ENCODE measurements at places on chromosomes 5 and 9.

- no peak for DNase-seq
Measured at GRCh38 chr9:126591083-126591482, 22.6 kb upstream of the LMX1B start.

DNA sequence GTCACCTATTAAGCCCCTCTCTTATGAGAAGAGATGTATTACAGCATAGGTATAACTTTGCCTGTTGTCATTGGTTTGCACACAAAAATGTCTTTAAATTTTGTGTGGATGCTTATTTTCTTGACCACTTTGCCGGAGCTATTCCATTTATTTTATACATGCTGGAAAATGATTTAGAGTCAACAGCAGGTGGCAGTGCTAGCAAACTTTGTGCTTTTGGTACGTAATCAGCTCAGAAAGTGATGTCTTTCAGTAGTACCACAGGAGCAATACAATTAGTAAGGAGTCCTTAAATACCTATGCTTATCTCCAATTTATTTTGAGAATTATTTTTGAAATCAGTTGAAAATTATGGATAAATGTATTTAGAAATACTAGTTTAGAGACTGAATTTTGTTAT, 19.8 kb upstream of the NUDT12 start:
- peak; percentile 63 for DNase-seq

- no peak for DNase-seq
Measured at GRCh38 chr9:117691367-117691766, 12.8 kb upstream of the TLR4 start.

GRCh38 chr5:94618029-94618492, 343 bp downstream of the KIAA0825 start:
- peak; percentile 78 for DNase-seq

GRCh38 chr9:8694983-8695588, 895.5 kb upstream of the DMAC1 start:
- no peak for DNase-seq

GRCh38 chr9:95724253-95724991, 151.1 kb upstream of the ERCC6L2 start:
- peak; percentile 6 for DNase-seq

DNA sequence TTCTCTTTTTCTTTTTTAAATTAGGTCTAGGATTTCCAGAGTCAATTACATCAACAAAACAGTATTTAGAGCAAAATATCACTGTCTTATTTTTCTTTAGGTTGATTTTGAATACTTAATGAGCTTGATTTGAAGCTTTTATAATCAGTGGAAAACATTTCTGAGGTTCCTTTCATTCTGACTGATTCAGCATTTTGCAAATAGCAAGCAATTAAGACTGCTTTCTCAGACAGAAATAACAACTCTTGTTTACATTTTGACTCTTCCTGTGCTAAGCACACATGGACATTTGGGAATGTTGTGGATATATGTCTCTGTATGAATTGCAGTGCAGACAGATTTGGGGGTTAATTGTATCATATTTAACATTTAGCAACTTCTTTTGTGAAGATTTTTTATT, 22.2 kb upstream of the MCCC2 start:
- no peak for DNase-seq

- DNase-seq, result no peak
Measured at GRCh38 chr5:142096382-142096781, 12.2 kb upstream of the NDFIP1 start.

DNA sequence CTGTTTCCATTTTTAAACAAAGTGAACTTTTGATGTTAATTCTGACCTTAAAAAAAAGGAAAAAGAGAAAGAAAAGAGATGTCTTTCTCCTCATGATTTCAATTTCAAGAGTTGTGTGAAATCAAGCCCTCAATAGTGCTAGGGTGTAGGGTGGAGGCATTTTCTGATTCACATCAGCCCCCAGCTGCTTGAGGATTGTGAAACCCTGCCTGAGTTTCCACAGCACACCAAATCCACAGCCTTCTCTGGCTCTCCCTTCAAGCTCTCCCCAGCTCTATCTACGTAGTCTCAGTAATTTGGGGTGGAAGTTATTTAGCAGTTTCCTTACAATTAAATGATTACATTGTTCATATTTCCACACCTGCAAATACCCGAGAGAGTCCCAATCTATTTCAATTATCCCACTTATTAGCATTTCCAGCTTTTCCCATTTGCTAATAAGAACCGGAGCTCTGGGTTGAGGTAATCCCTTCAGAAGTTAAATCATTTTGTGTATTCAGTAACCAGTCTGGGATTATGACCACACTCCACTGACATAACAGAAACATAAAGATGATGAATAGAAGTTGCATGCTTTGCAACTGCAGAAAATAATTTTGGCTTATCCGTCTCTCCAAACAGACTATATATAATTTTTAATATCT, 54.9 kb downstream of the MTX3 start:
- no peak for DNase-seq

- DNase-seq, result no peak
Measured at GRCh38 chr9:101028346-101029314, at the start of gene PLPPR1. TSS of gene PLPPR1 (plus strand) at chr9:101028727.

GRCh38 chr9:22395687-22396141, 50.9 kb upstream of the DMRTA1 start:
- DNase-seq, result no peak

DNA sequence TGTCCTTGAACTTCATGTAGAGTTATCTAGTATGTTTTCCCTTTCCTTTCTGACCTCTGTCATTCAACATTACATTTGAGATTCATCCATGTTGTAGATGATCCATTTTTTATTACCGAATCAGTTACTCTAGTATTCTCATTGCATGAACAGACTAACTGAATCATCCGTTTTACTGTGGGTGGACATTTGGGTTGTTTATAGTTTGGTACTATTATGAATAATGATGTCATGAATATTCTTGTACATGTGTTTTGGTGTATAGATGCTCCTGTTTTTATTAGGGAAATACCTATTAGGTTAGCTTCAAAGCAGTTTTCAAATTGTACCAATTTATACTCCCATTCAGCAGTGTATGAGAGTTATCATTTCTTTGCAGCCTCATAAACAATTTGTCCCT, 94.3 kb upstream of the NIPAL4 start:
- no peak for DNase-seq

- DNase-seq, result no peak
Measured at GRCh38 chr9:105293408-105293807, 49.0 kb downstream of the SLC44A1 start.

GRCh38 chr5:82605441-82605973, 327.4 kb upstream of the RPS23 start:
- no peak for DNase-seq

DNA sequence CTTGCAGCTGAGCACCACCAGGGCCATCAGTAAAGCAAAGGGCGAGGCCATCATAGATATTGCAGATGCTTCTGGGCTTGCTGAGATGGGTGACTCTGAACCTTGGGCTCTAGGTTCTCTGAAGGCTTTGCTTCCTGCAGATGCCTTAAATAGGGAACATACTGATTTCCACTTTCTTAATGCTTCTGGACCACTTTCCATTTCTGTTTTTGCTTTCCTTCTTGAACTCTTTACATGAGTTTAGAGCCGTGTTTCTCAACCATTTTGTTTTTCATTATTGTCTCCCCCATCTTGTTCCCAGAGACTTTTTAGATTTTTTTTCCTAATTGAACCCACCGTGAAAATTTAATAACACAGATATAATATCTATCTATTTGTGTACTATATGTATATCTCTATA, at the start of gene IFNA13:
TSS of gene IFNA13 (minus strand) at position 101 of the 400 bp plus-strand sequence. CDS start at position 54, 47 bp downstream.
- DNase-seq, result no peak

- DNase-seq, result no peak
Measured at GRCh38 chr5:135008981-135009735, 24.9 kb downstream of the PITX1 start.

DNA sequence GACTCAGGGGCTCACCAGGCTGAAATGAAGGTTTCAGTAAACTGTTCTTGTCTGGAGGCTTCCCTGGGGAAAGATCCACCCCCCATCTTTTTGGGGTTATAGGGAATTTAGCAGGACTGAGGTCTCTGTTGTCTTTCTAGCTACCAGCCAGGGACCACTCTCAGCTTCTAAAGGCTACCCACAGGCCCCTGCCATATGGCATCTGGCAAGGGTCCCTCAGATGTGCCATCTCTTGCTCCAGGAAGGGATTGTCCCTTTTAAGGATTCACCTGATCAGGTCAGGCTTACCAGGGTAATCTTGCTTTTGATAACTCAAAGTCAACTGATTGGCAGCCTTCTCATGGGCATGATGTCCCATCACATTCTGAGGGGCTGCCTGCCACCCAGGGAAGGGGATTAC, 65.0 kb downstream of the NSUN2 start:
- DNase-seq, result no peak

- no peak for DNase-seq
Measured at GRCh38 chr5:179112469-179113142, 52.4 kb downstream of the ZNF354C start.

- DNase-seq, result no peak
Measured at GRCh38 chr5:33072726-33073125, 361.6 kb downstream of the NPR3 start.

- DNase-seq, result peak; percentile 14
Measured at GRCh38 chr5:91361055-91361701, 21.9 kb downstream of the ARRDC3 start.

GRCh38 chr9:122251351-122251750, 13.3 kb downstream of the RBM18 start:
- DNase-seq, result no peak

- peak; percentile 24 for DNase-seq
Measured at GRCh38 chr5:175840050-175840841, 31.1 kb upstream of the CPLX2 start.

DNA sequence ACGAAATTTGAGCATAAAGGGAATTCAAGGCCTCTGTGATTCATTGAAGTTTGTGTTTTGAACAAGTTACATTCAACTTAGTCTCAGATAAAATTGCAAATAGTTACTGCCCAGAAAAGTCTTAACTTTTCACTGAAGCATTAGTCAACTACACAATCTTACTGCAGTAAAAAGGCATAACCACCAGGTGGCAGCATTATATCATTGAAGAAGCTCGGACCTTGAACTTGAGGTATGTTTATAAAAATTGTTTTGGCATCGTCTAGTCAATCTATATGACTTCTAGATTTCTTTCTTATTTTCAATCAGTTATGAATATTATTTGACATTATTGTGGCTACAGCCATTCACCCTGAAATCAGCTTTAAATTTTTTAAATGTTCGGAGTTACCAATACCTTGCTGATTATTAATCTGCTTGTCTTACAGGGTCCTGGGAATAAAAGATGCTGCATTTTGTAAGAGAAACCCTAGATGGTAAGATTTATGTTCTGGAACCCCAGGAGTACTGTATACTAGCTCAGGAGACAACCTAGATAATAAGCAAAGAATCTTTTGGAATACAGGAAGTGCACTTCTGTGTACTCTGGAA, 83.9 kb upstream of the GRAMD2B start:
- DNase-seq, result peak; percentile 75

Data from common myeloid progenitor, CD34-positive (primary cell).